Germinal center (tissue), 1 donor: ENCODE measurements at places on chromosomes 1 and 21.
A peak's percentile ranks its signal among the peaks of the same experiment; 100 is the strongest.

DNA sequence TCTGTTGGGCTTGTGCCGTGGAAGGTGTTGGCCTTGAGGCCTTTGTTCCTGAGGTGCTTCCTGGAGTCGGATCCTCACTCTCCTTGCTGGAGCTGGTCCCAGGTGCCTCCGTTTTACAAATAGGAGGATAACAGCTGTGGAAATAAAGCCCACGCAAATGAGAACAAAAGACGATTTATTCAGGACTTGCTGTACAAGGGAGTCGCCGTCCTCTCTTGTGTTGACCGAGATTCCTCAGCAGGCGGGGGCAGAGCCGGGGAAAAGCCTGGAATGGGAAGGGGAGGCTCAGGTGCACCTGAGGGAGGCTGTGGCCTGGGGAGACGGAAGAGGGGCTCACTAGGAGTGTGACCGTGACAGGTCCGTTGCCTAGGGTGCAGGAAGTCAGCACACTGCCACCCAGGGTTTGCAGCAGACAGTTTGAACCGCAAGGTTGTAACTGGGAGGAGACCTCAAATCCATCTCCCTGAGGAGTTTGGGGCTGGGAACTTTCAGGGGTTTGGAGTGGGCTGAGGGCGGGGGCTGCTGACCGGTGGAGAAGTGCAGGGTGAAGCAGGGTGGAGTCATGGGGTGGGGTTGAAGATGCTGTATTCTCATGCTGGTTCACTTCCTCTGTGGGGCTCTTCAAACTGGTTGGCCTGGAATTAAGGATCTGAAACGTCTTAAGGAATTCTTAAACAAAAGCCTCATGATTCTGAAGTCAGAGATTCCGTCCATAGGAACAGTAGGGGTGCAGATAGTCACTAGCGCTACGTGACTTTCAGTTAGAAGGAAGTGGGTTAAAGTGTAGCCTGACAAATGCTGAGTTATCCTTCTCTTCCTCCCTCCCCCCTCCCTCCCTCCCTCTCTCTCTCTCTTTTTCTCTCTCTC, 2.6 kb upstream of the CSTB start:
- DNase-seq, result no peak

- no peak for DNase-seq
Observed at GRCh38 chr1:162147760-162148159, 78.3 kb downstream of the NOS1AP start.

DNA sequence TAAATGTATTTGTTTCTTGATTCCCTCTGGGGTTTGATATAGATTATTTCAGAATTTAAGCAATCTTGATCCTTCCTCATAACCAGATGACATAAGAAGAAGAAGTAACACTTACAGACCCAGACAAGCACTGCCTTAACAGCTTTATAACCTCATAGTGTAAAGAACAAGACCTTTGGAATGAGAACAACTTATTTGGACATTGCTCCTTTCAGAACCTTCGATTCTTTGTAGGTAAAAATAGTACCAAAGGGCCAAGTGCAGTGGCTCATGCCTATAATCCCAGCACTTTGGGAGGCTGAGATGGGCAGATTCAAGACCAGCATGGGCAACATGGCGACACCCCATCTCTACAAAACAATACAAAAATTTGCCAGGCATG, 15.0 kb downstream of the TM2D1 start:
- no peak for DNase-seq

DNA sequence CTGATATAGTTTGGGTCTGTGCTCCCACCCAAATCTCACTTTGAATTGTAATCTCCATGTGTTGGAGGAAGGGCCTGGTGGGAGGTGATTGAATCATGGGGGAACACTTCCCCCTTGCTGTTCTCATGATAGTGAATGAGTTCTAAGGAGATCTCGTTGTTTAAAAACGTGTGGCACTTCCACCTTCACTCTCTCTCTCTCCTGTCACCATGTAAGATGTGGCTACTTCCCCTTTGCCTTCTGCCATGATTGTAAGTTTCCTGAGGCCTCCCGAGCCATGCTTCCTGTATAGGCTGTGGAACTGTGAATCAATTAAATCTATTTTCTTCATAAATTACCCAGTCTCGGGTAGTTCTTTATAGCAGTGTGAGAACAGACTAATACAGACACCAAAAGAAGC, 40.4 kb downstream of the FRRS1 start:
- no peak for DNase-seq

DNA sequence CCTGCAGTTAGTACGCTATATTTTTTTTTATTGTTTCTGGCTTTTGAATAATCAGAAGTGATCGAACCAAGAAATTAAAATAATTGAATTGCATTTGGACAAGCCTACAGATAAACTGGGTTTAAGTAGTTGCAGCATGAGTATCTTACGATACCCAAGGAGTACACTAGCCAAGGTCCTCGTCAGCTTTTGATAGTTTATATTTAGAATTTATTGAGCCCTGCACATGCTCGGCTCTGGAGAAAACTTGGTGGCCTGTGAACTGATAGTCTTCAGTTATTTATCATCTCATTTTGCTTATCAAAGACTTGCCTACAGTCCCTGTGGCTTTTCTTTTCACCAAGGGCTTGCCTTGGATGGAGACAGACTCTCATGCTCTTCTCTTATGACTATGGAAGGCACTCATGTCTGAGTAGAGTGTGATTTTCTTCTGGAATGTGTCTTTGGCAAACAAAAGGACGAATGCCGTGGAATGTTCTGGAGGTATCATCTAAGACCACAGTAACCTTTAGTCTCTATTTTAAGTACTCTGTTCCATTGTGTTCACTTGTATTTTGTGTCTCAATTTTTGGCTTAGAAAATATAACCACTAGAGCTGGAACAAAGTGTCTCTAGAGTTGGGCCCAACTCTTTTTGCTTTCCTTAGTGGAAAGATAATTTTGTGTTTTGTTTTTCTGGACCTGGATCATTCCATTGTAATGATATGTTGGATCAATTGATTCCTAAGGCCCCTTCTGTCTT, 35.9 kb downstream of the BCL9 start:
- no peak for DNase-seq

DNA sequence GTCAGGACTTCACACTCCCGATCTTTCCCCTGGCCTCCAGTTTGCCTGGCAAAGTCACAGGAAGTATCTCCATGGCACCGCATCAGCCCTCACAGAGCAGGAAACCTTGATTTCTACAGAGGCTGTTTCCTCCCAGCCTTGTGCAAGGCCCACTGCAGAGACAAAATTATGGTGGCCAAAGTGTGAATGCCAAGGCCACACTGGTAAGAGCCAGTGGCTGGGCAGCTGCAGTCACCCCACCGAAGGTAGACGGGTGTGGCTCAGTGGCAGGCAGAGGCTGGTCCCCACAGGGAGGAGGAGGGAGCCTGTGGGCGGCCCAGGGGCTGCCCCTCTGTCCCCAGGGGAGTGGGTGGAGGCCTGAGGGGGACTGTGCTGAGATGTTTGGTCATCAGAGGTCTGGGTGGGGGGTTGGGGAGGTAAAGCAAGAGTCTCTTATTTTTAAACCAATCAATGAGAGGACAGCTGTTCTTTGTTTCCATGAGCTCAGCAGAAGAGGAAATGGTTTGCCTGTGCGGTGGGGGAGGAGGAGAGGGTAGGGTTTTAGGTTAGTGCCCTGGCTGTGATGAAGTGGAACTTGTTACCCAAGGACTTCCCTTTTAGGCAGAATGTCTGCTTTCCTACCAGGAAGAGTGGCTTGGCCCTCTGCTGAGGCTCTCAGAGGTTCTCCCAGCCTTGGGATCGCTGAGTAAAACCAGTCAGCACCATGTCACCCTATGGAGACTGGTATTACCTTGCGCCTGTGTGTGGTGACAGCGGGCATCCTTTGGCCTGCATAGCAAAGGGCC, 18.0 kb upstream of the BTG2 start:
- no peak for DNase-seq

DNA sequence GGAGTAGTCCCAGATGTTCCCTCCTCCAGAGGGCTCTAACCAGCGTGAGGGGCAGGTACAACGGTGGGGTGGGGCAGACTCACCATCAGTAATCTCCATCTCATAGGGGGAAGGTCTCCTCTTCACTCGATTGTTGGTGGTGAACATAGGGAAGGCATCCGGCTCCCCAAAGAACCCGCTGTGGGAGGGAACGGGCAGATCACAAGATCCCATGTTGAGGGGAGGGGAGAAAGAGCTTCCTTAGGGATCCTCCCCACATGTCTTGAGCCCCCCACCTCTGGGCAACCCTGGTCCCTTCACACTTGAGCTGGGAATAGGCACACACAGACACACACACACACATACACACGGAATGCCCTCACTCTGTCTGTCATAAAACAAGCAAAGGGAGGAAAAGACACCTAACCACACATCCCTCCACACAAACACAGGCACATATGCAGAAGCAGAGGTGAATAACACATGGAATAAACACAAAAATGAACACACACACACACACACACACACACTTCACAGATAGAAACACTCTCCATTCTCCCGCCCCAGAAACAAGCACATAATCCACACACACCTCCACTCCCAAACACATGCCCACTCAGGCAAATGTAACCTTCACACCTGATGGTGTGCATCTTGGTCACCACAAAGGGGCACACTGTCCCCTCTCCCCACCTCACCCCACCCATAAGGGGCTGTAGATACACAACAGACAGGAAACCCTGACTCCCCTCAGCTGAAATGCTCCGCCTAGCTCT, 7.9 kb downstream of the TAL1 start:
- DNase-seq, result no peak

GRCh38 chr1:155812878-155813277, 44.1 kb downstream of the GON4L start:
- DNase-seq, result no peak

DNA sequence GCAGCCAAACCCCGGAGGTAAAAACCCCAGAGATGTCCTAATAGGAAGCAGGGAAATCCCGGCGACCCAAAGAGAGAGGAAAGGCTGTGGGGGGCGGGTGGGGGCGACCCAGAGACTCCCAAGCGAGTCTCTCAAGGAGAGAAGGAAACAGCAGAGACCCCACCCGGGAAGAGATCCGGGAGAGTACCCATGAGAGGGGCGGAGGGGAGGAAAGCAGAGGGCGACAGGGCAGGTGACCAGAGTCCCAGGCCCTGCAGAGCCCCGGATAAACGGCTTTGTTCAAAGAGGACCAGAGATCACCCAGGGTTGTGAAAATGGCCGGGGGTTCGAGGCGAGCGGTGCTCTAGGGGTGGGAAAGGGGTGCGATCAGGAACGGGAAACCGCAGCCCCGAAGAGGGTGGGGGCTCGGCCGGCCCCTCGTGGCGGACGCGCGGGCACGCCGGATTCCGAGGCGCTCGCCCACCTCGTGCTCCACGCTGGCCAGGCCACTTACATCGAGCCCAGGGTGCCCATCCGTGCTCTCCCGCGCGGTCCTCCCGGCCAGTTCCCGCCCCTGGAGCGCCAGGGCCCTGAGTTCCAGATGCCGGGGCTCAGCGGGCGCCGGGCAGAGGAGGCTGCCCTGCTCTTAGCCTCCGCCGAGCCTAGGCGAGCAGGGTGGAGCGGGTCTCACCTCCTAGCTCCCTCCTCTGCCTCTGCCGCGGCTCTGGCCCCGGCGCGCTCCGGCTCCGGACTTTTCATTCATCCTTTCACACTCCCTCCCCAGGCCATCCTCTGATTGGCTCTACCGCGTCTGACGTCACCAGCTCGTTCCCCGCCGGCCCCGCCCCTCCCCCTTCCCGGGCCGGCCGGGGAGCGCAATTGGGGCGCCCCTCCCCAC, 52.3 kb downstream of the RHBG start:
- DNase-seq, result peak; percentile 96

DNA sequence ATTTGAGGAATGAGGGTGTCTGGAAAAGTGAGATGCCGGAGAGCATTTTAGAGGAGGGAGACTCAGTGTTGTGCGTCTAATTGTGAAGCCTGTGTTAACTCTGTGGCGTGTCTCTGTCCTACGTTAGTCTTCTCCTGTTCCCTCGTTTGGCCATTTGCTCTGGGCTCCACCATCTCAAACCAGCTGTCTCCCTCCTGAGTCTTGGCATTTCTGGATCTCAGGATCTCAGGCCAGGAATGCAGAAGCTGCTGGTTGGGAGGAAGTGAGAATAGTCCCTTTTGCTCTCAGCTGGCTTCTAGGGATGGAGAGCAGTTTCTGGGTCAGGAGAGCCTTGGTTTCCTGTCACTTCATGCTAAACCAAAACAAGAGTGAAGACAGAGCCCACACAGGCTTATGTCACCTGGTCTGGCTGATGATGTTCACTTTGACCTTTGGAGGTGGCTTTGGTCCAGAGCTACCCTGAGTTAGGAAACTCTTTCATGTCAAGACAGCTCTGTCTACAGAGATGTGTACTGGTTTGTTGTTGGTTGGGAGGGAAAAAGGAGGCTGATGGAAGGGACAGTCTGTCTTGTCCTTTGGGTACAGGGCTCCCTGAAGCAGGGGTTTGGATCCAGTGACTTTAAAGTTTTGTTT, 859 bp downstream of the NFASC start:
- no peak for DNase-seq
